ENCODE measurements at places on chromosomes 16 and 17.

DNA sequence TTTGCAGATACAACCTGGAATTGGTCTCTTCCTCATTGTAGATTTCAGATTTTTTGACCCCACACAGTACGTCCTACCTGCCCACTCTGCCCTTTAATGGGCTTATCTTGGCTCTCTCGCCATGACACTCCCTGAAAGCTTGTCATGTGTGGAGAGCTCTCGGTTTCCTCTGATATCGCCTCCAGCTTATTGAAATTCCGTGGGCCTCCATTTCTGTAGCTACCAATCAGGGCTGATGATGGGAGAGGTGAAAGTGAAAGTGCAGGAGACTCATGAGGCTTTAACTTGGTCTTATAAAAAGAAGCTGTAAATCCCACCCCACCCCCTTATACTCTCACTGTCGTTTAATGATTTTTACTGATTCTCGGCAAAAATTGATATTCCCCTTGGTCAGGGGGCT, 17.7 kb downstream of the HOXB1 start:
- DNase-seq: peak; percentile 5

DNA sequence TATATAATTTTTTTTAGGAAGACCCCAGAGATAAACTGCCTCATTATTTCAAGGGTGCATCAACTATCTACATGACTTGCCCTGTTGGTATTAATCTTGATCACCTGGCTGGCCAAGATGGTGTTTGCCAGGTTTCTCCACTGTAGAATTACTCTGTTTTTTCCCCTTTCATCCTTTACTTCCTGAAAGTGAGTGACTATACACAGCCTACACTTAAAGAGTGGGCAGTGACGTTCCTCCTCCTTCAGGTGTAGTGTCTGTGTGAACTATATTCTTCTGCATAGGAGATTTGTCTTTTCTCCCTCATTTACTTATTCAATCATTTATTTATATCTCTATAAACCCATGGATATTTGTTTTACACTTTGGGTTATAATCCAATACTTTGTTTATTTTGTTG, 246.7 kb downstream of the IRF8 start:
- DNase-seq: no peak

DNA sequence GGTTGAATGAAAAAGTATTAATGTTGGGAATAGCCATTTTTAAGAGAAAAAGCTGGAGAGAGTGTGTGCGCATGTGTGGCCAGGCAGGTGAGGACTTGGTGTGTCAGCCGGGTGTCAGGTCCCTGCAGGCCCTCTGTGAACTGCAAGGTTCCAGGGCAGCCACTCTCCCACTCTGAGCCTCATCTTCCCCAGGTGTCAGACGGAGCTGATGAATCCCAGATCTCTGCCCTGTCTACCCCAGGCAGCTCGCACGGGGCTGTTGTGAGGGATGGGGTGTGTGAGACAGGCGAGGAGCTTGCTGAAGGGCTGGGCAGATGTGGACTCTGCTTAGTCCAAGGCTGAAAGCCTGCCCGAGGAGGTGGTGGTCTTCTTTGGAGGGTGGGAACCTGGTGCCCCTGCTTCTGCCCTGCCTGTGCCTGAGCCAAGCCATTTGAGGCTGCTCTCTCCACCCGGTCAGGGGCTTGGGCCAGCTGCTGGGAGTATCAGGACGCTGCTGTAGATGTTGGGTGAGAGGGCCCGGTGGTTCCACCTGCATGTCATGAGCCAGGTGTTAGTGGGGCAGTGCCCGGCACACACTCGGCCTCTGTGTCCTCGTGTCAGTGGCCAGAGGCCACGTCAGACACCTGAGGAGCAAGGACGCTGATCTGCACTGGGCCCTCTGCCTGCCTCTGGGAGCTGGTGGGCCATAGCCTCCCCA, 122.4 kb downstream of the RAB11FIP4 start:
- DNase-seq: no peak

DNA sequence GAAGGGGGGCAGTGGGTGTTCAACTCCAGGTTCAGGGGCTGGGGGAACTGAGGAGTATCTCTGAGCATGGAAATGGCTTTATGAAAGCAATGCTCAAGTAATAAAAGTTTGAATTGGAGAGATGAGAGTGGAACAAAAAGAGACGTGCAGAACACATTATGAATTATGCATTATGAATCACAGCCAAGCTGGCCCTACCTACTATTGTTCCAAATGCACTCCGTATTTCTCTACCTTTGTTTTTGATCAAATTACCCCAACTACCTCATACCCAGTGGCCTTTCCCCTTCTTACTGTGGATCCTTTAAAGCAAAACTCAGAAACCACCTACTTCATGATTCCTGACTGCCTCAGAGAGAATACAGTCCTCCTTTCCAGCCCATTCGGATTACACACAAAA, 38.1 kb downstream of the TEKT3 start:
- no peak for DNase-seq

DNA sequence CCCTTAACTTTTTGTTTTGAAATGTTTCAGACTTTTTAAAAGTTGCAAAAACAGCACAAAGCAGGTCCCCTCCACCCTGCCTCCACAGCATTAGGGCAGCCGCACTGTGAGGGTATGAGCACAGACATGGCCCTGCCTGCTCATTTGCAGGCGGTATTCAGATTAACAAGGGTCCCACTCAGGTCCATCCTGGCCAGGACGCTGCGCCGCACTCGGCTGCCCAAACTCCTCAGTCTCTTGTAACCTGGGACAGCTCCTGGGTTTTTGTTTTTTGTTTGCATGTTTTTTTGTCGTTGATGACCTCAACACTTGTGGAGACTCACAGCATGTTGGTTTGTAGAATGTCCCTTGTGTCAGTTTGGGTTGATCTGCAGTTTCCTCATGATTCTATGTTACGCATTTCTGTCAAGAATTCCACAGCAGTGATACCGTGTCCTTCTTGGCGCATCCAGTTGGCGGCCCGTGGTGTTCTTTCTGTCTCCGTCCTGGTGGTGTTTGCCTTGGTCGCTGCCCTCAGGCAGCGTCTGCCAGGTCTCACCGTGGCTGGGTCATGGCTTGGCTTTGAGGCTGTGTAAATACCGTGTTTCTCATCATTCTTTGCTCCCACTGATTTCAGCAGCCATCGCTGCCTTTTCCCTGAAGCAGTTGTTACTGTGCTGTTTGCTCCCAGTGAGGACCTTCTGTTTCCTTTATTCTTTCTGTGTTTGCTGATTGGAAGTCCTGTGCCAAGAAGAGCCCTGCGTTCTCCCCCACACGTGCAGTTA, 18.5 kb downstream of the CRAMP1 start:
- DNase-seq: no peak

- no peak for DNase-seq
These were observed 335 bp downstream of the NECAB2 start for GRCh38 chr16:83968306-83968851.

GRCh38 chr16:67942200-67942509, 1.8 kb downstream of the LCAT start:
- DNase-seq: no peak

DNA sequence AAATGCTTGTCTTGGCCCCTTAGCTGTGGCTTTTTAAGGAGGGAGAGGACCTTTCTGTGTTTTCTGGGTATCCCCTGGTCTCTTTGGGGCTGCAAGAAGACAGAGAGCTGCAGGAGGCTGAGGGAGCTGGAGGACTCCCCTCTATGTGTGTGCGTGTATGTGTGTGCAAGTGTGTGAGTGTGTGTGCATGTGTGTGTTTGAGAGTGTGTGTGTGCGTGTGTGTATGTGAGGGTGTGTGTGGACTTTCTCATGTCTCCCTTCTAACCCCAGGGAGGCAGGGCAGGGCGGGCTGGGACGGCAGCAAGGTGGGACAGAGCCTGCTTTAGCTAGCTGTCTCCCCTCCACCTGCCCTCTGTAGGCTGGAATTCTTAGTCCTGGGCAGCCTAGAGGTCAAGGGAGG, 1.9 kb downstream of the PRSS54 start:
- no peak for DNase-seq

DNA sequence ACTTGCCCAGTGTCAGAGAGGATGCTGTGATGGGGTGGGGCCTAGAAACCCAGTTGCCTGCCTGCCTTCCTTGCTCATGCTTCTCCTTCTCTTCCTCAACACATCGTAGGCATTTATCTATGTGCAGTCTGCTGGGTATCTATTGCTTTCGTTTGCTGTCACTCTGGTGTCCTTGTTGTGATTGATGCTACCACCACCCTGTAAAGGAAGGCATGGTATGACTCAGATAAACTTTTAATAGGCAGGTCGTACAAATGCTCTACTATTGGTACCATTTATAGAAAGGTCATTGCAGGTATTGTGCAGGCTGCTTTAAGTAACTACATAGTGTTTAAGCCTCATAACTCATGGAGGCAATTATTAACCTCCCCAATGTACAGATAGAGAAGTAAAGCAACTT, 368.9 kb downstream of the UTP18 start:
- DNase-seq: no peak

- no peak for DNase-seq
These were observed 36.0 kb downstream of the ARHGAP27 start for GRCh38 chr17:45396496-45397205.

DNA sequence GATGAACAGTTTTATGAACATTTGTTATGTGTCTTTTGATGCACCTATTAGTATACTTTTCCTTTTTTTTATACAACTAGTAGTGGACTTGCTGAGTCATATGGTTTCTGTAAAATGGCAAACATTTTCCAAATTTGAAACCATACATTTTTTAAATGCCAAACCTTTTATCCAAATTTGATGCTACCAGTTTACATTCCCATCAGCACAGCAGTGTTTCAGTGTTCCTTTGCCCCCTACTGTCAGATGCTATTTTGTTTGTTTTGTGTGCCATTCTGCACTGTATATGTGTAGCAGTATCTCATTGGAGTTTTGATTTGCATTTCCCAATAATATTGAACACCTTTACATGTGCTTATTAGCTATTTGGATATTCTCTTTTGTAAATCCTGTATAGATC, 219.4 kb downstream of the TANC2 start:
- DNase-seq: no peak

DNA sequence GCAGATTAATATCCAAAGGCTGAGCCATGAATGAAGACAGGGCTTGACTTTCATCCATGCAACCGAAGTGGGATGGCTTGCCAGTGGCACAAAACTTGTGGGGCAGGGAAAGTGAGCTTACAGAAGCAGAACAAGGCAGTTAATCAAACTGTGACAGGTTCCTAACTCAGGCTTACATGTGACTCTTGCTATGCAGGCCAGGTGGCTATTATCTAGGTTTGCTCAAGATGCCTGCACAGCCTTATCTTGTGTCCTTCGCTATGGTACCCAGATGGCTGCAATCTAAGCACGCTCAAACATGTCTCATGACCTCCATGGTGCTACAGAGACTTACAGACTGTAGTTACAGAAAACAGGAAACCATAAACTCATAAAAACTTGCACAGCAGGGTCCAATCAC, 8.6 kb upstream of the DNAH9 start:
- DNase-seq: no peak

DNA sequence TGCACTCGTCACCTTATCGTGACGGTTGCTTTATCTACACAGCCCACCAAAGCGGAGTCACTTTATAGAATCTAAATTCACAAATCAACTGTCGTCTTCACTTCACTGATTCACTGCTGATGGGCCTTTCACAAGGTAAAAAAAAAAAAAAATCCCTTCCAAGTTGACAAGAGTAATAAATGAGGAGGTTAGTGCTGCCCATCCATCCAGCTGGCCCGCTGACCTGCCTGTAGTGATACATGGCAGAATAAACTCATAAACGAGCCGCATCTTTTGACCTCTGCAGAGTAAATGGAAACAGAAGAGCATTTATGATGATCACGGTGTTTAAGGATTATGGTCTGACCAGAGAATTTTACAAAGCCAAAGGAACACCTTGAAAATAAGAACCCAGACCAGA, 227.3 kb upstream of the IRX5 start:
- no peak for DNase-seq

Data from activated CD4-positive, alpha-beta T cell treated with anti-CD3 and anti-CD28 coated beads, Interleukin-2, amount 50 U/mL, for 4 hours (primary cell).